EH (cell line): ENCODE measurements at places on chromosomes 4 and X.

DNA sequence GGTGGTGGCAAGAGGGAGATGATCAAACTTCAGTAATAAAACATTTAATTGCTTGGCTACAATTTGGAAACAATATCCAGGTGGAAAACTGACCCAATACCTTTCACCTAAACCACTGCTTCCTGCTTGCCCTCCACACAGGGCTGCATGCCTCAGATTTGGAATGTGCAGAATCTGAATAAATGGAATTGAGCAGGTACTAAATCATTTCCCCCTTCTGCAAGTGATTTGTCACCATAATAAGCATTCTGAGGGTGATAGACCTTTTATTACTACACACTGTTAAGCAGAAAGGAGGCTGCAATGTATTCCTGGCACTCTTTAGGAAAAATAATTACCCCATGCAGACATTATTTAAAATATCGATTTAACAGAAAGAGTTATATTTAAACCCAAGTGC lies 291.8 kb downstream of the IDS start:
- no peak for DNase-seq

DNA sequence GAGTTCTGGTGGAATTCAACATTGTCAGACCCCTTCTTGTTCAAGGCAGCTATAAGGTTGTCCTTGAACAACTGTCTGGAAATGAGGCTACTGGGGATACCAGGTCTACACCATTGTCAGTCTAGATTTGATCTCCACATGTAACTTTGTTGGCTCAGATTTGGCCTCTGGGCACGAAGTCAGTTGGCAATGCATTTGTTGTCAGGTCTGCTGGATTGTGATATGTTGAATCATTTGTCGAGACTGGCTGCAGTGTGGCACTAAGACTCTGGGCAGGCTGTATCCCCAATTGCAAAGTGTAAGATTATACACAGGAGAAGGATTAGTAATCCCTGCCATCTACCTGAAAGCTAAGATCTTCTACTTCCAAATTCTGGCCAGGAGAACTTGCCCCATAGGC lies 26.5 kb downstream of the ZNF81 start:
- no peak for DNase-seq

GRCh38 chrX:1546691-1547251 lies 9.8 kb upstream of the P2RY8 start:
- DNase-seq = no peak

DNA sequence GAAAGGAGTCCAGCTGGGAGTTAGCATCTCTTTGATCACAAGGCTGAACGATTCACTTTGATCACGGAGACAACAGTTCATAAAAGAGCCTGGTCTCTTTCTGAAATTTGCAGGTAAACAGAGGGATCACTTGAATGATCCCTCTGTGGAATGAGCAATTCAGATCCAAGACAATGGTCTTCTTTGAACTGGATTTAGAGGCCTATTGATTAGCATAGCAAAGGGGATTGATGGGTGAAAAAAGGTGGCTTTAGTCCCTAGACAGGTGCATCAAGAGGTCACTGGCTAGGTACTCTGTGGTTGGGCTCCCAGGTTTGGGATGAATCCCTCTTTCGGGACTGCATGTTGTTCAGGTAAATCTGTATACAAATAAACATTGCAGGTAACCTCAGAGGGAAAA lies 223.8 kb upstream of the TAPT1 start:
- no peak for DNase-seq

- no peak for DNase-seq
These were observed 307.1 kb downstream of the TEX13A start for GRCh38 chrX:104913348-104913747.
